SJSA1 (cell line): ENCODE measurements at places on chromosomes 7 and 10. TPM values are rescaled to one million over a fixed set of nuclear protein-coding genes. Genes with fewer than 3 reads are reported as not detected.
A peak's percentile ranks its signal among the peaks of the same experiment; 100 is the strongest.

Gene SHOC2
- total RNA-seq, result 41.6 and 51.5 TPM in 2 replicates

GRCh38 chr7:100516135-100516812, 22.7 kb upstream of the AGFG2 start:
- peak; percentile 60 for DNase-seq

DNA sequence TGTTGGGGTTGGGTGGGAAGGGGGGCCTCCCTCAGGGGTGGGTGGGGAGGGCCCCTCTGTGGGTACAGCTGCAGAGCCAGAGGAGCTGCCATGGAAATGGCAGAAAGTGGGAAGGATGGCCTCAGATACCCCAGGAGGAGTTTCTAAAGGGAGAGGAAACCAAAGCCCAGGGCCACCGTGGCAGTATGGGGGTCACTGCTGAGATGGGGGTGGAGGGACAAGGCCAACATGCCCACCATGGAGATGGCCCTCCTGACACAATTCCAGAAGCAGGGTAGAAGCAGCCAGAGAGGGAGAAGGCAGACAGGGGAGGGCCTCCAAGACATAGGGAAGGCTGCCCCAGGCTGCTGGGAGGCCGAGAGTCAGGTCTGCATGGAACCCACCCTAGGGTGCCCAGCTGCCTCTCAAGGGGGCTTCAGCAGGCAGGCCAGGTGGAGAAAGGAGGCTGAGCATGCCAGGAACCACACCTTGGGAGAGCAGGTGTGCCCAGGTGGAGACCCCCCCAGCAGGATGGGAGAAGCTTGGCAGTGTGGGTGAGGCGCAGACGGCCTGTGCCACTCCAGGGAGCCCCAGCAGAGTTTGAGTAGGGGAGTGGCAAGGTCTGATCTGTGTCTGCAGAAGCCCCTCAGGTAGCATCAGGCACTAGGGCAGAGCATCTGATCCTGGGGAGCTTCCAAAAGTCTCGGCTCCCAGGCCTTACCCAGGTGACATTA, 146.8 kb downstream of the ARHGAP22 start:
- DNase-seq, result no peak

DNA sequence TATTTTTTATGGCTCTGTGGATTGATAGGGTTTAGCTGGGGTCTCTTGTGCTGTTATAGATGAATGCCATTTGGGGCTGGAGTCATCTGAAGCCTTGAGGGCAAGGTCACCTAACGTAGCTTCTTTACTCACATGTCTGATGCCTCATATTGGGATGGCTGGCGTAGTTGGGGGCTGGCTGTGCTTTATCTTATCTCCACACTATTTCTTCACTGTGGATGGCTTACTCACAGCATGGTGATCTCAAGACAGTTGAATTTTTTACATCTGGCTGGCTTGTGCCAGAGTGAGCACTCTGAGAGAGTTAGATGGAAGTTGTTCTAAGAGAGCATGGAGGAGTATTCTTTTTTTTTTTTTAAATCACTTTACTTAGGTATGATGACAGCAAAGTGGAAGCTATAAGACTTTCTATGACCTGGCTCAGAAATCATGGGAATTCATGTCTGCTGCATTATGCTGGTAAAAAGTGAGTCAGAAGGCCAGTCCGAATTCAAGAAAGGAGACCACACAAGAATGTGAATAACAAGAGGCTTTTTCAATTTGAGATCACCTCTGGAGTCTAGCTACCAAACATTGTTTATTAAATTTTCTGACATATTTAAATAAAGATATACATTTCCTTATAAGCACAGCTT, 252.4 kb upstream of the TPK1 start:
- no peak for DNase-seq
